ENCODE measurements at places on chromosomes 6 and 20.

DNA sequence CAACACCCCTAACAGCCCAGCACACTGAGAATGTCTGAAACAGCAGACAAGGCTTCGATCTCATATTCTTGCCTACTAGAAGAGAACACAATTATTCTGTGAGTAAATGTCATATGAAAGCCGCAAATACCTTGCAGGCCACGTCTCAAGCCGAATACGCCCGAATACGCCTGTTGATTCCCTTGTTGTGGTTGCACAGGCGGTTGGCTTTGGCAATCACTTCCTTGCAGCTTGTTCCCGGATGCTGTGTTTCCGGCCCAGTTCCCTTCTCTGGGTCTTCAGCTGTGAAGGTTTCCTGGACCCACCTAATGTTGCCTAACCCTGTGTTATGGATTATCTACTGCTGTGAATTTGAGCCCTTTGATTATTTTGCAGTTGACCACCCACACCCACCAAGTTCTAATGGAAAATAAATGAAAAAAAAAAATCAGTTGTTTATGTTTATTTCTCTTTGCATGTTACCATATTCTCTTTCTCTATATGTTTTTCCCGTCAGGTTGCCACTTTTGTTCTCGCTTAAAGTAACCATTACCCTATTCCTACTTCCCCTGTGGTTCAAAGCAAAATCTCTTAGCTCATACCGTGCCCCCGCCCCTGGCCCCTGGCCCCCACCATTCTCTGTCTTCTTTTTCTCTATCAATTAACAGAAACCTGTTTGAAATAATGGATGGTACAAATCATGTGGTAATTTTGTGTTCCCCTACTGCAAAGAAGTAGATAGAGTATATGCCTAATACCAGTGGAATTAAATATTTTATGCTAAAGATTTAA is 172.4 kb downstream of the ADGB start:
- peak; percentile 47 for DNase-seq

DNA sequence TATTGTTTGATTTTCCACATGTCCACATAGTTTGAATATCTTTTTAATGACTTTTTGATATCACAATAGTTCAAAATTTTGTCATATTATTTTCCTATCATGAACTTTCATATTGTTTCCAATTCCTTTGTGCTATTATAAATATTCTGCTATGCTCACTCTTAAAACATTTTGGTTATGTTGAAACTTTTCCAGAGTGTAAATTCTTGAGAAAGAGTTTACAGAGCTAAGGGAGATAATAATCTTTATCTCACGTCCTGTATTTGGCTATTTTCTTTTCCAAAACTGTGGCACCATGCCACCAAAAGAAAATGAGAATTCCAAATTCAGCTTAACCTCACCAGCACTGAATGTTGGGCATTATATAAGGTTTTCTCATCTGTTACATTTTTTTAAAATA is 210.9 kb downstream of the TFAP2B start:
- DNase-seq: no peak

DNA sequence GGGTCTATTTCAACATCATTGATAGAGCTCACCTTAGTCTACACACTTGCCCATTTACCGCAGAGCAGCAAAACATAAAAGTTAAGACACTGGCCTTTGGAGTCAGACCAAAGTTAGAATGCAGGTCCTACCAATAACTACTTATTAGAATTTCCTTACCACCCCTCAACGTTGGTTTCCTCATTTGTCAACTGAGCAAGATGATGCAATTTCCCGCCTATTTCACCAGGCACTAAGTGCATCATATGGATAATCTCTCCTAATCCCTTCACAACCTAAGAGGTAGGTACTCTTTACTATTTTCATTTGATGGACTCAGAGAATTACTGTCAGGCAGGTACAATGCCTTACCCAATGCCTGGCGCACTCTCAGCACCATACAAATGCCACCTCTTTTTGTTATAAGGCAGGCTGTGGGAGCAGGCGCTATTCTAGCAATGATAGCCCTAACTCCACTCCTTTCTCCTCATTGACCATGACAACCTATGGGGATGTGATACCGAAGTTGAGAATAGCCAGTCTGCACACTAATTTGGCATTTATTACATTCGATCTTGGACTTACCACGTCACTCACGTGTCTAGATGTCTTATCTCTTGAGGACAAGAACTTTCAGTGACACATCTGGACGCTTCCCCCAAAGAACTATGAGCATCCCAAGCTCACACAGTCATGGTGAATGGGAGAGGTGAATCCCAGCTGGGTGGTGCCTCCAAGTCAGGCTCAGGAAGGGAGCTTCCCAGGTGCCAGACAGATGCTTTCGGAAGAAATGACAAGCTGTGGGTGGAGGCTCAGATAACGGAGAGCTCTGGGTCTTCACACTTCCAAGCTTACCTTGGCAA is 128.1 kb upstream of the STMND1 start:
- no peak for DNase-seq

GRCh38 chr6:78831492-78831891 is 35.9 kb upstream of the IRAK1BP1 start:
- no peak for DNase-seq

GRCh38 chr6:116136373-116136772 is 10.4 kb upstream of the COL10A1 start:
- DNase-seq: no peak

- DNase-seq: no peak
Measured at GRCh38 chr20:5890773-5891441, 59.4 kb downstream of the TRMT6 start.

GRCh38 chr6:44258325-44258863 is 1.1 kb upstream of the SLC35B2 start:
- no peak for DNase-seq

- no peak for DNase-seq
Measured at GRCh38 chr20:17940224-17940971, 28.2 kb downstream of the SNX5 start.

- no peak for DNase-seq
Measured at GRCh38 chr20:22511943-22512910, 72.1 kb downstream of the FOXA2 start.

DNA sequence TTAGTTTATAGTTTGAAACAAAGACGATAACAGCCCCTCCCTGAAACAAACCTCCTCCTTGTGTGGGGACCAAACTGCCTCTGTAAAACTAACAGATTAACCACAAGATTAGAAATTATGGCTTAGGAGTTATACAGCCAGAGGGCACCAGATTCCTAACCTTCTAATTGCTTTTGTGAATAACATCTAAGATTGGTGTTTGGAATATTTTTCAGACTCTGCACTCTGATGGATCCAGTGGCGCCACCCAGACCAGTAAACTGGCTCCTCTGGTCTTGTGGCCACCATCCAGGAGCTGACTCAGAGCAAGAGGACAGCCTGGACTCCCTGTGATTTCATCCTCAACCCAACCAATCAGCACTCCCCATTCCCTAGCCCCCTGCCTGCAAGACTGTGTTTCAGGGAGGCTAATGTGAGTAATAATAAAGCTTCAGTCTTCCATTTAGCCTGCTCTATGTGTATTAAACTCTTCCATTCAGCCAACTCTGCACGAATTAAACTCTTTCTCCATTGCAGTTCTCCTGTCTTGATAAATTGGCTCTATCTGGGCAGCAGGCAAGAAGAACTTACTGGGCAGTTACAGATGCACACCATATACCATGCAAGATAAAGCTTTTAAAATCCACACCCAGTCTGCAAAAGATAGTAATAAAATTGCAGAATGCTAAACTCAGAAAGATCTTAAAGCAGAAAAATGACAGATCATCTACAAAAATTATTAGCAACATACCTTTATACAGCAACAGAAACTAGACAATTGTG is 58.5 kb upstream of the SLC22A16 start:
- no peak for DNase-seq

- no peak for DNase-seq
Measured at GRCh38 chr6:16540804-16541752, 220.2 kb downstream of the ATXN1 start.

- DNase-seq: no peak
Measured at GRCh38 chr20:4369119-4369797, 352.5 kb upstream of the PRND start.

- no peak for DNase-seq
Measured at GRCh38 chr6:48111143-48111506, at the start of gene PTCHD4. PTCHD4 (minus strand) TSS chr6:48111197; CDS start chr6:48068957, 42,240 bp downstream.
